SJSA1 (cell line): ENCODE measurements at places on chromosomes 3 and 15.

GRCh38 chr3:115706311-115706829 is 83.1 kb downstream of the GAP43 start:
- DNase-seq = no peak

DNA sequence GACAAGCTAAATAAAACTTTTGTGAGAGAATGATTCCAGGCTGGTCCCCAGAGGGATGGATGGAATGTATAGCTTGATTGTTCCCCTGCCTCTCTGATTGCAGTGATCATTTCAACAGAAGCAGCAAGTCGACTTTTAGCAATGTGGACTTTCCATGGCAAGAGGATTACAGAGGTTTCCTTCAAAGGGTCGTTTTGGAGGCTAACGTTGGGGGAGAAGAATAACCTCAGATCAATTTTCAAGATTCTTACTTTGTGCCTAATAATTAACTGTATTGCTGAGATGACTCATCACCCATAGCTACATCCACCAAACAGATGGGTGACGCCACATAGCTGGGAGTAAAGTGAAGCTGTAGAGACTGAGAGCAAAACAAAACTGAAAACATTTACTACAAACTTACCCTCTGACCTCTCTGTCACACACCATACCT is 79.9 kb downstream of the GTPBP8 start:
- no peak for DNase-seq

GRCh38 chr15:81829918-81830317 is 215.9 kb downstream of the MEX3B start:
- no peak for DNase-seq

DNA sequence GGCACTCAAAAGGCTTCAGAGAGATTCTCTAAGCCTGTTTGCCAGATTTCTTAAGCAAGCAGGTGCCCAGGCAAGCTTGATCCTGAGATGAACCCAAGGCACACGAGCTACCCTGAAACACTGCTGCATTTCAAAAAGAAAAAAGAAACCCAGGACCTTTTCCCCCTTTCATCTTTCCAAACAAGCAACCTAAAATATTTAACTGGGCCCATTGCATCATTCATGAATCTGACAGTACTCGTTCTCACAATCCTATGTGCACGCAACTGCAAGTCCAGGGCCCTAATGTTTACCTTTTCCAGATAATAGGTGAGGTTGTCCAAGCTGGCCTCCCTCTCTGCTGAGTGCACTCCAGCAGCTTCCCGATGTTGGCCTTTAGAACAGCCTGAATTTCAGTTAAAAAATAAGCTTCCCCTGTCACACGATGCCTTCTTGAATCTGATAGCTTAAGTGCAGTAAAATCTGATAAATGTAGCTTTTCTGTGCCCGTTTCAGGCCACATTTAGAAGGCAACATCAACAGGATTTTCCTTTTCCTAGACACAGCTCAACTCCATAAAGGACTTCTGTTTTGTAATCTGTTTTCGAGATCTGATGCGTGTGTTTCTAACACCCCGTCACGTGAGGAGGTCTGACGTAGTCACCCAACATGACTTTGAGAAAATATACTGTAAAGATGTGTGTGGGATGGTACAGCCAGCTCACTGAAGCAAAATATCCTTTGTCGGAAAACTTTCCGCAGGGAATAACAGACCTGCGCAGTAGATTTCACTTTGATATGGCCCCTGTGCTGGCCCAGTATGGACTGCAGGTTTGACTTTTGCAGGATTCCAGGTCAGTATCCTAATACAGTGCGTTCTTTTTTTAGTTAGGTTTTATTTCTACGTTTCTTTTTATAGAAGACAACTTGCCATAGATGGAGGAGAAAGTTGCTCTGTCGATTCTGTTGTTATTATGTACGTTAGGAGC is 55.1 kb upstream of the RASA2 start:
- no peak for DNase-seq

GRCh38 chr3:9552252-9552999 is 1.2 kb downstream of the LHFPL4 start:
- DNase-seq = no peak

- no peak for DNase-seq
Measured at GRCh38 chr15:73232776-73233175, 136.0 kb downstream of the HCN4 start.

DNA sequence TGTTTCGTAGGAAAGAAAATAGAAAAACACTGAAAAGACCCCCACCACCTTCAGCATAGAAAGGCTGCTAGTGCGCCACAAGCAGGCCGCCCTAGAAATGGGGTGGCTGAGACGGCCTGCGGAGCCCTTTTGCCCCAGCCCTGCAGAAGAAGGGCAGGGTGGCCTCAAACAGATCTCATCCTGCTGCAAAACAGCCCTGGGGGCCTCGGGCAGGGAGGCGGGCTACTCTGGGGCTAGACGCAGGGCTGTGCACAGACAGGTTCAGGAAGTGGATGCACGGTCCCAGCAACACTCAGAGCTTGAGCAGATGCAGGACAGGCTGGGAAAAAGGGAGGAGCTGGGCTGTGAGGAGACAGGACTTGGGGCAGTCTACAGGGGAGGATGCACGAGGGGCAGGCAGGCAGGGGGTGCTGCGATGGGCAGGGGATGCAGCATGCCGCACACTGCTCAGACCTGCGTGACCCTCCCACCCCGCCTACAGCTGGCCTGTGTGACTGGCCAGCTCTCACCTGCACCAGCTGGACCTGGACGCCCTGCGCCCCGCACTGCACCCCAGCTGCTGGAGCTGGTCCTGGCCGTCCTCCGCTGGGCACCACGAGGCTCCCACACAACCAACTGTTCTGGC is 34.3 kb downstream of the ZXDC start:
- no peak for DNase-seq

DNA sequence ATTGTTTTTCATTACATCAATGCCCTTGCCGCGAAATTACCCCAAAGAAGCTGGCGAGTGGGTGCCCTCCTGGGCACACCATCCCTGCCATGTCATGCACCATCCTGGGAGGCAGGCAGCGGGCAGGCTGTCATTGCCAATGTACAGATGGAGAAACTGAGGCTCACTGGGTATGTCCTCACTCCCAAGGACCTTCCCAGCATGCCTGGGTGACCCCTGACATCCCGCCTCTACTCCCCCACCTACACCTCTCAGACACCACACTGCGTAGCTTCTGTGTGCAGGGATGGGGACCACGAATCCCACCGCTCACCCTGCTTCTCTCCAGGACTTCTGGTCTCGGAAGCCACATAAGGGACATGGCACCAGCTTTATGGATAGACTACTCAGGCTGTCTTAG is 41.0 kb upstream of the SLC41A3 start:
- DNase-seq = no peak

GRCh38 chr3:69490971-69491370 is 105.1 kb upstream of the FRMD4B start:
- no peak for DNase-seq

DNA sequence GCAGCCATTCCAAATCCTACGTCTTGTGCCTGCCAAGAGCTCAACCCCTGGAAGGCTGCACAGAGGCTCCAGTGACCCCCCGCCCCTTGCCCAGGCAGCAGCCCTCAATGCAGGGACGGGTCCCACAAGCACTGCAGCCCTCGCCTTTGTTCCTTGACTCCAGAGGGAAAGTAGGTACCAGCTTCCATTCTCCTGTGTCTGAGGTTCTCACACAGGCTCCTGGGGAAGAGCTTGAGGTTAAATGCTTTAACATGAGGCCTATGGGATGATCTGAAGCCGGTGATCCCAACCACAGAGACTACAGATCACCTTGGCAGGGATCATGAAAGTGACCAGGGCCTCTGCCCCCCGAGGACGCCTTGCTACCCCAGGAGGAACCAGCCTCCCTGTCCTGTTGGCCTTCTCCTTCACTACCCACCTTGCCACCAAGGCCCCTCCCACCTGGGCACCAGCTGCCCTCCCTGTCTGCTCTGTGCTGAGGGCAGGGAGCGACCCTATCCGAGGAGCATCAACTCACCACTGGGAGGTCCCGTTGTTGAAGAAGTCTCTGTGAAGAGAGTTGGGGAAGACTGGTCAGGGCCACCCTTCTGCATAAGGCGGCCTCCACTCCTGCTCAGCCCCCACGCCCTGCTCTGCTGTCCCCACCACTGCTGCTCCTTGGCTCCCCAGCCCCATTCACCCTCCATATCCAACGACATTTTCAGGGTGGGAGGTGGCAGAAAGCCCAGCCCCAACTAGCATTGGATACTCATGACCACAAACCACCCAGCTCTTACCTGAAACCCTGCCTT is 95.3 kb downstream of the SEC22A start:
- DNase-seq = no peak

GRCh38 chr3:153052096-153052460 is 109.9 kb upstream of the RAP2B start:
- DNase-seq = peak; percentile 73

GRCh38 chr15:41713047-41713446 is 52.8 kb downstream of the MGA start:
- no peak for DNase-seq

DNA sequence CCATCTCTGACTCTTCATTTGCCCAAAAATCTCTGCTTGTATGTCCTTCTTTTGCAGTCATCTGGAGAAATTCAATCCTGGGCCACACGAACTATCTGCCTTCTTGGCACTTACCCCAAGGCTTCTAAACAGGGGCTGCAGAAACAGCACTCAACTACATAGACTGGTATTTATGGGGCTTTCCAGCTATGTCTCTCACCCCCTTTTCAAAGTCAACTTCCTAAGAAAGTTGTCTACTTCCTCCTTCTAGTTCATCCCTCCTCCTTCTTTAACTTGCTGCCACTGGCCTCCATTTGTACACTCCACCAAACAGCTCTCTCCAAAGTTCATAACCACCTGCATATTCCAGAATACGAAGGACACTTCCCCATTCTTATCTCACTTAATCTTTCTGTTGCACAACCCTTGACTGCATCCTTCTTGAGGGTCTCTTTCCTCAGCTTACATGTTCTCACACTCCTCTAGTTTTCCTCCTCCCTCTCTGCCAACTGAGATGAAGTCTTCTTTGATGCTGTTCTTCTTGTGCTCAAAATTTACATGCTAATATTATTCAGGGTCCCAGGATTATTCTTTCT is 55.2 kb downstream of the PLD1 start:
- DNase-seq = no peak

- no peak for DNase-seq
Measured at GRCh38 chr3:52650439-52650838, 35.3 kb downstream of the PBRM1 start.

DNA sequence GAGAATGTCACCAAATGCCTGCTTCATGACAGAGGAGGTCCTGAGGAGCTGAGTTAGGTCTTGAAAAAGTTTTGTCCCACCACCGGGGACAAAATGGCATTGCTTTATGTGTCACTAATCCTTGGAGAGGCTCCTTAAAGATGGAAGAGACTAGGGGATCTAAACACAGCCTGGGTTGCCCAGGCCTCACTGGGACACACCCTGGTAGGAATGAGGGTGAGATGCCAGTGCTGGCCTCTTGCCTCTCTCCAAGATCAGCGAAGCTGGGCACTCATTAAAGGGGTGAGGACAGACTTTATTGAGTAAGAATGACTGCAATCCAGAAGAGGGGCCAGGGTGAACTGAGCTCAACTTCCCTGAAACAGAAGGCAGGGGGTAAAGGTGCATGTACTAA is 58.5 kb upstream of the KLF13 start:
- peak; percentile 25 for DNase-seq

DNA sequence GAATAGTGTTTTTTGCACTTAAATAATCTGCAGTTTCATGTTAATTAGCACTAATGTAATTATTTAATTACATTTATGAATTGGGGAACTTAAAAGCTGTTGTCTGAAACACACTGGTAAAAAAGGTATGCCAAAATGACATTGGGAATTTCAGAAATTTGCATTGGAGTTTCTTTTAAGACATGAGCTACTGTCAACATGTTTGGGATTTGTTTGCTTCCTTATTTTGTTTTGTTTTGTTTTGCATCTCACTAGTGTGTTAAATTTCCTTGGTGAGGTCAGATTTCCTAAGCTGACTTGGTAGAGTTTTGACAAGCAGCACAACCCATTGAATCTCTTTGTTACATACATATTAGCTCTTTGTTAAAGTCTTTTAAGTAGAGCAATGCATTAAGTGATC is 119.4 kb downstream of the IQCH start:
- DNase-seq = no peak

DNA sequence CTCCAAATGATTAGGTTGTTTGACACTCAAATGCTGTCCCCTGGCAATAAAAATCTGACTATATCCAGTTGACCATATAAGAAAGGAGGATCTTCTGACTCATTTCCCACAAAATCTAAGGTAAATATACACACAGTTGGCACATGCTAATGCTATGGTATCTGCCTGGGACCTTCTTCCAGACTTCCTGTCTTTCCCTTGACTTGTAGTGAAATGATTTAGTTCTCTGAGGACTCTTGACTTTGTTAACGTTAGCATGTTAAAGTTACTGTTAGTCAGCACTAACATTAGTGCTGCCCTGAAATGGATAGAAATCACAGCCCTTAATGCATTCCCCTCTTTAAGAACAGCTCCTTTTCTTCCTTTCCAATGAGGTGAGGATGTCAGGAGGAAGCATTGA is 124.3 kb upstream of the LSAMP start:
- no peak for DNase-seq

DNA sequence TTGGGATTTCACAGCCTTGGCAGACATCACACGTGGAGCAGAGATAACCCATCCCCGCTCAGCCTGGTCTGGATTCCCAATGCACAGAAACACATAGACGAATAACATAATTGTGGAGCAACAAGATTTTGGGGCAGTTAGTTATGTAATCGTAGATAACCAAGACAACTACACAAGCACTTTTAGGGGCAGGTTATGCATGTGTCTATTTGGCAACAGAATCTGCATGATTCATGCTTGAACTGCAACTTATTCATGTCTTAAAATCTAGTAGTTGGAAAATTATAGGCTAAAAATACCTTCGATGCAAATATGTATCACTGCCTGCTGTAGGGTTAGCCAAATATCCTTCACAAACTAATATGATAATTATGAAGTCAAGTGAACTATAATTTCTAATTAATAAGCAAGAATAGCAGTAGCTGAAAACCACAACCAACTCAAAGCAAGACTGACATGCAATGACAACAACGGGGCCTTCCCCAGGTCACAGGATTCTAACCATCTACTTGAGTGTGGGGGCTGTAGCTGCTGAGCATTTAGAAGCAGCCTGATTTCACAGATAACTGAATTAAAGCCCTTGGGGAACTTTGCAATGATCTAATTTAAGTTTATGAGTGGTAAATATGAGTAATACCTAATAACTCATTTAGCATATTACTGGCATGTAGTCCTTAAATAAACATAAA is 31.1 kb downstream of the DGKG start:
- DNase-seq = no peak

GRCh38 chr3:59368900-59369675 is 319.3 kb upstream of the CFAP20DC start:
- no peak for DNase-seq

GRCh38 chr3:66038384-66038725 is 363 bp downstream of the MAGI1 start:
- DNase-seq = no peak

DNA sequence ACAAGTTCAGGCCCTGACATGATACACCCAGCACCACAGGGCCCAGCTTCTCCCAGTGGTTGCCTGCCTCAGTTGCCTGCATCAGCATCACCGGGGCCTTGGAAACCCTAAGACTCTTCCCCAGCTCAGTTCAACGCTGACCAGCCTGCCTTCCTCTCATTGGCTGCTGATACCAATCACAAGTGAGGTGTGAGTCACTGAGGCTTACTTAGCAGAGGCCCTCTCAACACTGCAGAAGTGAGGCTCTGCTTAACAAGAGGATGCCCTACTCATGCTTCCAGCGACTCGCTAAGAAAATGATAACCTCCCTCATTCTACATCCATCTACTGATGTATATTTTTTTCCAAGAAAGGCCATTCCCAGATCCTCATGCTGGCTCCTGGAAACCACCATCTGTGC is 151.9 kb downstream of the ADAMTS17 start:
- DNase-seq = no peak
